ENCODE measurements at places on chromosomes 3 and 15. TPM values are rescaled to one million over a fixed set of nuclear protein-coding genes. Genes with fewer than 3 reads are reported as not detected.

DNA sequence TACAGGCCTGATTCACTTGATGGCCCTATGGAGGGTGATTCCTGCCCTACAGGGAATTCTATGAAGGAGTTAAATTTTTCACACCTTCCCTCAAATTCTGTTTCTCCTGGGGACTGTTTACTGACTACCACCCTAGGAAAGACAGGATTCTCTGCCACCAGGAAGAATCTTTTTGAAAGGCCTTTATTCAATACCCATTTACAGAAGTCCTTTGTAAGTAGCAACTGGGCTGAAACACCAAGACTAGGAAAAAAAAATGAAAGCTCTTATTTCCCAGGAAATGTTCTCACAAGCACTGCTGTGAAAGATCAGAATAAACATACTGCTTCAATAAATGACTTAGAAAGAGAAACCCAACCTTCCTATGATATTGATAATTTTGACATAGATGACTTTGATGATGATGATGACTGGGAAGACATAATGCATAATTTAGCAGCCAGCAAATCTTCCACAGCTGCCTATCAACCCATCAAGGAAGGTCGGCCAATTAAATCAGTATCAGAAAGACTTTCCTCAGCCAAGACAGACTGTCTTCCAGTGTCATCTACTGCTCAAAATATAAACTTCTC is 43.6 kb downstream of the BLM start:
- no peak overlapping the region for H3K4me3 ChIP-seq
- no peaks in the 10 kb centered on the region for H3K4me1 ChIP-seq
- no peaks in the 10 kb centered on the region for H3K36me3 ChIP-seq
- no peak for DNase-seq
- H3K27me3 ChIP-seq, result no peaks in the 10 kb centered on the region

GRCh38 chr3:13420831-13421765 is 976 bp upstream of the NUP210 start:
- no peak for DNase-seq
- H3K27ac ChIP-seq, result no peak overlapping the region
- H3K27me3 ChIP-seq, result no peaks in the 10 kb centered on the region

GRCh38 chr15:90031231-90031791 is 30.2 kb downstream of the ZNF710 start:
- H3K27ac ChIP-seq, result no peak overlapping the region
- no peaks in the 10 kb centered on the region for H3K36me3 ChIP-seq
- H3K27me3 ChIP-seq, result no peaks in the 10 kb centered on the region
- DNase-seq, result no peak

- no peak overlapping the region for H3K27ac ChIP-seq
- H3K4me1 ChIP-seq, result peaks cover 26% of the 10 kb centered on the region
- H3K4me3 ChIP-seq, result no peak overlapping the region
Measured at GRCh38 chr3:170220871-170221270, 1.4 kb upstream of the PRKCI start.

DNA sequence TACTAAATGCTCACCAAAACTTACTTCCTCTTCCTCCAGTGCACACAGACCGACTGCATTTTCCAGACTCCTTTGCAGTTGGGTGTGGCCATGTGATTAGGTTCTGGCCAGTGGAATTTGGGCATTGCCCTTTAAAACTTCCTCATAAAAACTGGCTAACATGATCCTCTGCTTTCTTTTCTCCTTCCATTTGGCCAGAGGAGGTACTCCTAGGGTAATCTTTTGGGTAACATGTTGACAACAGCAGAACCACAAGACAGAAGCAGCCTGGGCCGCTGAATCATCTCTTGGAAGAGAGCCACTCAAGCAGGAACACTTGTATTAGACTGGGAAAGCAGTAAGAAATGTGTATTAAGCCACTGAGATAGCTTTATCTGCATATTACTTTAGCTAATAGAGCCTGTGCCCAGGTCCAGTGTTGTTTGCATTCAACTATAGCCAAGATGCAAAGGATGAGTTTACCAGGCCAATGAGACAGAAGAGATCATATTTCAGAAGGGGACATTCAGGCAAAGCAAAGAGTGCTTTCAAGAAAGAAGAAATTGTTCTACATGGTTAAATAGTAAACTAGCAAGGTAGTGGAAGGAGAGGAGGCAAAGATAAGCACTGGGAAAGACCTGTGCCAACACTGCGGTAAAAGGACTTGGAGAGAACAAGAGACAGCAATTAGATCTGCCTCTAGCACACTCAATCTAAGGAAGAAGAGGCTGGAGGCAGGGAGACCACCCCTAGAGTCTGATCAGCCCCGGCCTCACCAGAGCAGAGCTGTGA is 79.8 kb downstream of the PLCH1 start:
- H3K36me3 ChIP-seq, result no peaks in the 10 kb centered on the region
- peaks cover 10% of the 10 kb centered on the region for H3K4me1 ChIP-seq
- H3K27me3 ChIP-seq, result no peaks in the 10 kb centered on the region

Gene TNNC1
- total RNA-seq, result 7.1 TPM

Gene CCRL2
- 1.1 TPM for total RNA-seq

DNA sequence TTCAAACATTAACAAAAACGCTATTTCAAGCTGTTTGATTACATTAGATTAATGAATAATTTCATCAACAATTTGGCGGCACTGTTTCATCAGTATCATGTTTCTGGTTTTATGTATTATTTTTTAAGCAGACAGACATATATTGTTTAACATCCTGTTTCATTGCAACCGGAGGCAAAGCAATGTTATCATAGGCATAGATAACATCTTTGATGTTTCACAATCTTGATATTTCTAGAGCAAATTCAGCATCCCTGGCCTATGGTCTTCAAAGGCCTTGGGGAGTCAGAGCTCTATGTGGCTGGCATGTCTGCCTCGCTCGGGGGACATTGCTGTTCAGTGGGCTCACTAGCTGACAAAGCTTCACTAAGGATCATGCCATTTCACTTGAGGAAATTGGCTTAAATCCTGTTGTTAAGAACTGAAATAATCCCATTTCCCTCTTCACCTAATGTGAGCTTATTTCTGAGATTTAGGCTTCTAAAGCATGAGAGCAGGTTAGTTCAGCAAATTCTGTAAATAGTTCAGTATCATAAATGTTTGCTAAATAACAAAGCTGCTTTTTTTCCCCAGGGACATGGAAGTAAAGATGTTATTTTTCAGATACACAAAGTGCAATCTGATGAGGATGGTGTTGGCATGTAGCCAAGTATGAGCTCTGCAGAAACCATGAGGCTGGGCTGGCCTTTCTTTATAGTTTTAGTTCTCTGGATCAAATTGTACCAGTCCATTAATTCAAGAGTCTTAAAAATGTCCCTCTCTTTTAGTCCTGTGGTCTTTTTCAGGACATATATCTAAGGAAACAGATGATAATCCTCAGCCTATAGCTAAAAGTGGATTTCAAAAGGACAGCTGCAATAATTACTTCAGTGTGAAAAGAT is 941.4 kb downstream of the PLOD2 start:
- no peaks in the 10 kb centered on the region for H3K27me3 ChIP-seq
- no peaks in the 10 kb centered on the region for H3K36me3 ChIP-seq
- H3K4me1 ChIP-seq, result no peaks in the 10 kb centered on the region
- no peak for DNase-seq
- no peak overlapping the region for H3K27ac ChIP-seq

Gene DISP2
- total RNA-seq, result 0.13 TPM

Gene TLNRD1
- 27.7 TPM for total RNA-seq

- no peaks in the 10 kb centered on the region for H3K4me1 ChIP-seq
- H3K36me3 ChIP-seq, result peaks cover 4% of the 10 kb centered on the region
- H3K27me3 ChIP-seq, result no peaks in the 10 kb centered on the region
- no peak overlapping the region for H3K4me3 ChIP-seq
- H3K27ac ChIP-seq, result no peak overlapping the region
Measured at GRCh38 chr3:100798012-100798411, 88.7 kb downstream of the TFG start.

Gene DNAH12
- under 0.01 TPM for total RNA-seq

Gene AMOTL2
- 134 TPM for total RNA-seq

Gene KBTBD13
- not detected for total RNA-seq

Gene LIPH
- 0.34 TPM for total RNA-seq

GRCh38 chr3:107927361-107928083 is 163.3 kb downstream of the CD47 start:
- no peak for DNase-seq
- peak overlapping the region; percentile 60 for H3K4me3 ChIP-seq
- peaks cover 23% of the 10 kb centered on the region for H3K4me1 ChIP-seq
- no peaks in the 10 kb centered on the region for H3K27me3 ChIP-seq

Gene SPATA16
- total RNA-seq, result not detected

GRCh38 chr3:136838641-136839555 is 20.0 kb downstream of the SLC35G2 start:
- H3K4me3 ChIP-seq, result no peak overlapping the region
- peaks cover 54% of the 10 kb centered on the region for H3K4me1 ChIP-seq
- no peak for DNase-seq
- no peaks in the 10 kb centered on the region for H3K27me3 ChIP-seq
- peak overlapping the region; percentile 35 for H3K27ac ChIP-seq
- no peaks in the 10 kb centered on the region for H3K36me3 ChIP-seq

DNA sequence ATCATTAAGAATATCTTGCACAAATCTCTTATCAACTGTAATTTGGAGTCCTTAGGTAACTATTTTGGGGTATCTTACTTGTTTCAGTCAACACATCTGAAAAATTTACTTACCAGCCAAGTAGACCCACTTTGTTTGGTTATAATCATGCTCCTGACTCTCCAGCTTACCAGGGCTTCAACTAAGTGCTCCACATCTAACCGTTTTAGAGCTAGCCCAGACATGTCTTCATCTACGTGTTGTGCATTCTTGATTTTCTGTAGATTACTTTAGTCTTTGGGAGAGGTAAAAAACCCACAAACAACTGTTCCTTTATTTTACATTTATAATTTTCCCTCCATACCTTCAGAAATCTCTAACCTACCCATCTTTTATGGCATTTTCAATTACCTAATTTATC is 17.2 kb downstream of the EAF2 start:
- H3K36me3 ChIP-seq, result peaks cover 3% of the 10 kb centered on the region
- H3K27me3 ChIP-seq, result no peaks in the 10 kb centered on the region
- H3K4me1 ChIP-seq, result no peaks in the 10 kb centered on the region

Measured in esophagus muscularis mucosa (tissue), 4 donors.